ENCODE measurements at places on chromosomes 5 and 9.

GRCh38 chr5:126801174-126801991, 24.4 kb downstream of the LMNB1 start:
- DNase-seq = no peak

GRCh38 chr9:70566751-70567150, 152.3 kb upstream of the KLF9 start:
- no peak for DNase-seq

GRCh38 chr5:107671742-107672210, 1.0 kb upstream of the EFNA5 start:
- DNase-seq = no peak

- DNase-seq = no peak
Observed at GRCh38 chr5:88805151-88805784, 77.7 kb downstream of the MEF2C start.

GRCh38 chr5:16916262-16916878, 19.7 kb downstream of the MYO10 start:
- no peak for DNase-seq

GRCh38 chr9:90698871-90699440, 56.3 kb upstream of the DIRAS2 start:
- DNase-seq = no peak

DNA sequence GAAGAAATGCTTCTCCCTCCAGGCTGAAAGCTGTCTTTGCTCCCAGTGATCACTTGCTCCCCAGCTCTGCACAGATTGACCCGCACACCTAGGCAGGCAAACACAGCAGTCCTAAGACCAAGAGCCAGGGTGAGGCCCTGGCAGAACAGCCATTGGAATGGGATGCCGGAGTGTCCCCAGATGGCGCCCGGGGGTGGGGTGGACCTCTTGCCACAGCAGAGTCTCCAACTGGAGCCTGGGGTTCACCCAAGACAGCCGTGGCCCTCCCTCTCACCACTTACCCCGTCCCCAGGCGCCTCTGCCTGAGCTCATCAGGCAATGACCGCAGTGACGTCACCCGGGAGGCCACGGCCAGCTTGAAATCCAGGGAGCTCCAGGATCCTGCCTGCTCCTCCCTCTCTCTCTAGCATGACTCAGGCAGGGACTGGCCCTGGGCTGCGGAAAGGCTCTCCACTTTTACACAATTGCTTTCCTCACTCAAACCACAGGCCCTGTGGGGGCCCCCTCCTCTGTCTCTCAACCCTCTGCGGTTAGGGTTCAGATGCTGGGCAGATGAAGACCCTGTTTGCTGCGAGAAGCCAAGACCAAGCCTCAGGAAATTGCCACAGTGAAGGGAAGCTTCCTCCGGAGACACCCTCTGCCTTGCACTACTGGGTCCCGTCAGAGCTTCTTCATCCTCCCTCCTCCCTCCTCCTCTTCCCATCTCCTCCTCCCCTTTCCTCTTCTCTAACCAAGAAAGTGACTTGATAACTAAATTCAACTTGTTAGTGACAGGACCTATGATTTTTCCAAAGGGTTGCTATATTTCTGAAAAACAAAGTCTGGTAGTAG, 24.3 kb upstream of the PTGES start:
- peak; percentile 71 for DNase-seq

DNA sequence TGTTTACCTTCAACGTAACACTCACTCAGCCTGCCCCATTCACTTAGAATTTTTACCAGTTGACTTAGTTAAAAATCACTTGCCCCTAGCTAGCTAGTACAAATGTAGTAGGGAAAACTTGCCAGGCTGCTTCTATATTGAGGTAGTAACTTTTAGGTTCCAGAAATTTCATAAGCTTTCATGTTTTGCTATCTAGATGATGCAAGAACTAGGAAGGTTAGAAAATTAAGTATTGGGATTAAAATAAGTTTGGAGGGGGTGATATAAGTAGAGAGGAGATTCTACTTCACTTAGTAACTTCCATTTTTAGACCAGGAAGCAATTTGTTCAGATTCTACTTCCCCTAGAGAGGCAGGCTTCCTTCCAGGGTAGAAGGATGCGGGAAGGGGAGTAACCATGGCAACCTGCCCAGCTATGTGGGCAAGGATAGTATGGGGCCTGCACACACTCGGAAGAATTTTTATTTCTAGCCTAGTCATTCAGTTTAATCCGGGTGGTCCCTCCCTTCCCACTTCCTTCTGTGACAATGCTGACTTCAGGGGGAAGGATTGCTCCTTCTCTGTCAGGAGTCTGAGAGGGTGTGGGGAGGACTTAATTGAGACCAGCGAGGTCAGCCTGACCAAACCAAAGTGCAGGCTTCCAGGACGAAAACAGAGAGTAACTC, 4.2 kb downstream of the DAB2 start:
- DNase-seq = no peak

DNA sequence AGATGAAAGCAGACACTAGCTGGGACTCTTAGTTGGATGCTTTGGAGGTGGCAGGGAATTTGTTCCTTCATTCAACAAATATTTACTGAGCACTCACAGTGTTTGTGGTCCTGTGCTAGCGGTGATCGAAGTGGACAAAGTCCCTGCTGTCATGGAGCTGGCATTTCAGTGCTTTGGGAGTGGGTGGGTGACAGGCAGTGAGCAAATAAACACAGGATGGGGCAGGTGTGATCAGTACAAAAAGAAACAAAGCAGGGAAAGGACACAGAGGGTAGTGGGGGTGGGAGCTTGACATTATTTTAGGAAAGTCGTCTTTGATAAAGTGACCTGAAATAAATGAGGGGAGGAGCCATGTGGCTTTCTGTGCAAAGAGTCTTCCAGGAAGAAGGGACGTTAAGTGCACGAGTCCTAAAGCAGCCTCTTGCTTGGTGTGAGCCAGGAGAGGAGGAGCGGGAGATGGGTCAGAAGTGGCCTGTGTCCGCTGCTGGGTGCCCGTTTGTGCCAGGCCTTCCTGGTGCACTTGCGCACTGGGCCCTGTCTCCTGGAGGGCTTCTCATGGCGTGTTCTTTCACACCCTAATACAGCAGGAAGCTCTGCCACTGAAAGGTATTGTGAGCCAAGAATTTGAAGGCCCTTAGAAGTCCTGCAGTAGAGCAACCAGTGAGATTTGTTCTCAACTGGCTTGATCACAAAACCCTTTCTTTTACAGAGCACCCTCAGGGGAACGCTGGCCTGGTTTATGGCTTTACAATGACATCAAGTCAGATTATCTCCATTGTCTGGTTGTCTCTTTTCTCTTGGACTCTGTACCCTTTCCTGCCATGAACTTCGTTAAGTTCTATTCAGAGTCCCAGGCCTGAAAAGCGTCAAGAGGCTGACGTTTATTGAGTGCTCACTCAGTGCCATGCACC, 14.8 kb downstream of the NDST1 start:
- DNase-seq = no peak

DNA sequence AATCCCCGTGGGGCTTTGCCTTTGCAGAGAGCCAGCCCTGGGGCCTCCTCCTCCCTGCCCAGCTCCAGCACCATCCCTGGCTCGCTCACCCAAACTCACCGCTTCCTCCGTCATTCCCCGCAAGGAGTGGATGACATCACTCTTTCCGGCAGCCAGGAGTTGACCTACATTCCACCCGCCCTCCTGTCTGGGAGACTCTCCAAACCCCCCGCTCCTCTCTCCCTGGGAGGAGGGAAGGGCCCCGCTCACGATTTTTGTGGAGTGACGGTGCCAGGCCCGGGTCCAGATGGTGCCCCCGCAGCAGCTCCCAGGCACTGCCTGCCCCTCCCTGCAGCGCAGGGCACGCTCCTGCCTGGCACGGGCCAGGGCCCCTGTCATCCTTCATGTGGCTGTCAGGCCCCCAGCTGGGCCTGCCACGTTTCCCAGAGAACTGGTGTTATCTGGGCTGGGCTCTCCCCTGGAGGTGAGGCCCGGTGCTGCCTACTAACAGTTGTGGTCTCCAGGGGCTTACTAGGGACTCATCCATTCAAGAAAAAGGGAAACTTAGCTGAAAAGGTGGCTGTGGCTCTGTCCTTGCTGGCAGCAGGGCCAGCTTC, 52.3 kb downstream of the NTNG2 start:
- DNase-seq = peak; percentile 57

DNA sequence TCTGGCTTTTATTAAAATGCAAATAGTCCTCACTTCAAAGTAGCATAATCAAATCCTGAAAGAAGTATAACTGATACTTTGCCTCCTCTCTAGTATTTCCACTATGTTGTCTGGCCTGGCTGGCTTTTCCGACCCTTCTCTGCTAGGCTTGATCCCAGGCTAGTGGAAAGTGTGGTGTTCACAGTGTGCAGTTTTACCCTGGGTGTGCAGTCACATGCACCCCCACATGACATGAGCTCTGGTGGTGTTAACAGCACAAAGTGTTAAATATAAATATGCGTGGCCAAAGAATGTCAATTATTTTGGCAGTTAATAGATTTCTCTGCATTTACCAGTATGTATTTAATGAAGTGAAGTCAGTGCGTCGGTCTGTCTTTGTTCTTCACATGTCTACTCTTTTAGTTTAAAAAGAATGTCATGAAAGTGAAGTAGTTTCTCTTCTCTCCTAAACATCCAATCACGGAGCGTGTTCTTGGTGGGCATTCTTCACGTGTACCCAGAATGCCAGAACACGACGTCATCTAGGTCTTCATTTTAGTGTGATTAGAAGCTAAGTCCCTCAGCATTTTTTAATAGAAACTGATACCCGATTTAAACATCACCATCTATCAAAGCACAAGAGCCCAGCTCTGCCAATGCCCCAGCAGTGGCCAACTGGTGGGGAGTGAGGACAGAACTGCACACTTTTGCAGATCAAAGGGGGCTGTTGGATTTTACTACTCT, 286.4 kb downstream of the FANCC start:
- no peak for DNase-seq

DNA sequence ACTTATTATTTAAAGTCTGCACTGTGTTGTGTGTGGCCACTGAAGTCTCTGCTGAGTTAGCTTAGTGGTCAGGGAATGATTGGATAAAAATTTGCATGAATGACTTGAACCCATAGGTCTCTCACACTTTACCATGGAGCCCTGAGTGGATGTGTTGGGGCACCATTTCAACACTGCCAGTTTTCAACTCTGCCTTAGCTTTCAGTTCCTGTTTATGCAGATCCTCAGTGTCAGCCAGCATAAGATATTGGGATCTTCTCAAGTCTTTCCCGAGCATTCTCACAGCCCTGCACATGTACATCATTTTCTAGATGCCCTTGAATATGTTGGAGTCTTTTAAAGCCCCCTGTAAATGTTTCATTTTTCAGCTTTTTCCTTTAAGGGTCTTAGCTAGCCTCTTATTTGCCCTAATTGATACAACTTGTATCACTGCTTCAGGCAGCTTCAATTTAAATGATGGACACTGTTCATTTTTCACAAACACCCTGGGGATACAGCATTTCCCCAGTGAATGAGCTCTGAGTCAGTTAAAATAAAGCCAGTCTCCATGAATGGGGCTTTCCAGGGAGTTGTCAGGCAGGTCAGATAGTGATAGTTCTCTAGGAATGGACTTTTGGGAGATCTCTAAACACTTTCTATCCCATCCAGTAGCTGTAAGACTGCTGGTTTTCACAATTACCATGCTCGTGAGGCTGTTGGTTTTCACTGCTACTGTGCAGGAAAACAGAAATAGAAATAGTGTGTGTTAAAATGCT, 211.9 kb upstream of the PAPPA start:
- DNase-seq = no peak

DNA sequence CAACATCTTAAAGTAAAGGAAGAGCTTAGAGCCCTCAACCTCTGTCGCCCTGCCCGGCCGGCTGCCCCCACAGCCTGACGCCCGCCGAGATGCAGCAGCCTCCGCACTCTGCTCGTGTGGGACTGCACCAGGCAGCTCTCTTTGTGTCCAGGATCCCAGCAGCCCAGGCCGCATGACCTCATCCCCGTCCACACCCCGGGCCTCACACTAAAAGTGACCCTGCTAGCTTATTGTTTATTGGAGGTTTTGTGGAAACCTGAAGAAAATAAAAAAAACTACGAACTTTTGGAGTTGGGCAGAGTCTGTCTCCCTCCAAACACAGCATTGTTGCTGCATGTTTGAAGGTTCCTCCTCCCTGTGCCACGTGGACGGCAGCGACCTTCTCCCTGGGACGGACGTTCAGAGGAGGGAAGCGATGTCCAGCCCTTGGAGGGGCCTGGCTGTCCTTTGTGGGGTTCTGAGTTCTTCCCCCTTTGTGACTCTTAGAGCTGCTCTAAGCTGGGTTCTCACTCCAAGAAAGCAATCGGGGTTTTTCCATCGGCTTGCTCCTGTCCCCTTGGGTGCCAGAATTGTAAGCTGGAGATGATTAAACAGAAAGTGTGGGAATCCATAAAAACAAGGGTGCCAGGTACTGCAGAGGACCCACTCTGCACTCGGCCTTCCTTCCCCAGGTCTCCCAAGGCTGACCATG, 103.5 kb upstream of the COL5A1 start:
- DNase-seq = no peak

- no peak for DNase-seq
Observed at GRCh38 chr5:32991421-32991815, 280.3 kb downstream of the NPR3 start.

DNA sequence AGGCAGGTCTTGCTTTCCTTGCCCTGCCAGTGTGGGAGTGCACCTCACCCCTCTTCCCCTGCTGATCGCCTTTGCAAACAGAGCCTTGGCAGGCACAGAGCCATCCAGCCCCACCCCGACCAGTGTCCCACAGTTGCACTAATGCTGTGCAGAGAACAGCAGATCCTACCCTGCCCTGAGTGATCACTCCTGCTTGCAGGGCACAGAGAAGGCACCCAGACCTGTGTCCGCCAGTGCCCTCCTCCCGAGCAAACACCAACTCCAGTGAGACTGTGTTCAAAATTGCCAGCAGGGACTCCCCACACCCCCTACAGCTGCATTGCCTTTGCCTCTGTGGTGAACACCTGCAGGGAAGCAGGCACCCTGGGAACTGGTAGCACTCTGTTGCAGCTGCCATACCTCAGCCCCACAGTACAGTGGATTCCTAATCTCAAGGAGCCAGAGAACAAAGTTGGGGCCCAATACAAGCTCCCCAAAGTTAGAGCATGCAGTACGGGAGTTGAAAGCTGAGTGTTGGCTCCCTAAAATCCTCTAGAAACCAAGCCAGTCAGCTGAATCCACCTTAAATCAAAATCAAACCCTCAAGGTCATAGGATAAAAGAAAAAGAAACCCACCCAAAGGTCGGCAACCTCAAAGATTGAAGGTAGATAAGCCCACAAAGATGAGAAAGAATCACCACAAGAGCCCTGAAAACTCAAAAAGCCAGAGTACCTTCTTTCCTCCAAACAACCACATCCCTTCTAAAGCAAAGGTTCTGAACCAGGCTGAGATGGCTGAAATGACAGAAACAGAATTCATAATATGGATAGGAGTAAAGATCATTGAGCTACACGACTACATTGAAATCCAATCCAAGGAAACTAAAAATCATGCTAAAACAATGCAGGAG, 92.9 kb upstream of the PIK3R1 start:
- no peak for DNase-seq
